Hypothalamus (tissue), 51 donors: ENCODE measurements at places on chromosomes 13 and 19.

DNA sequence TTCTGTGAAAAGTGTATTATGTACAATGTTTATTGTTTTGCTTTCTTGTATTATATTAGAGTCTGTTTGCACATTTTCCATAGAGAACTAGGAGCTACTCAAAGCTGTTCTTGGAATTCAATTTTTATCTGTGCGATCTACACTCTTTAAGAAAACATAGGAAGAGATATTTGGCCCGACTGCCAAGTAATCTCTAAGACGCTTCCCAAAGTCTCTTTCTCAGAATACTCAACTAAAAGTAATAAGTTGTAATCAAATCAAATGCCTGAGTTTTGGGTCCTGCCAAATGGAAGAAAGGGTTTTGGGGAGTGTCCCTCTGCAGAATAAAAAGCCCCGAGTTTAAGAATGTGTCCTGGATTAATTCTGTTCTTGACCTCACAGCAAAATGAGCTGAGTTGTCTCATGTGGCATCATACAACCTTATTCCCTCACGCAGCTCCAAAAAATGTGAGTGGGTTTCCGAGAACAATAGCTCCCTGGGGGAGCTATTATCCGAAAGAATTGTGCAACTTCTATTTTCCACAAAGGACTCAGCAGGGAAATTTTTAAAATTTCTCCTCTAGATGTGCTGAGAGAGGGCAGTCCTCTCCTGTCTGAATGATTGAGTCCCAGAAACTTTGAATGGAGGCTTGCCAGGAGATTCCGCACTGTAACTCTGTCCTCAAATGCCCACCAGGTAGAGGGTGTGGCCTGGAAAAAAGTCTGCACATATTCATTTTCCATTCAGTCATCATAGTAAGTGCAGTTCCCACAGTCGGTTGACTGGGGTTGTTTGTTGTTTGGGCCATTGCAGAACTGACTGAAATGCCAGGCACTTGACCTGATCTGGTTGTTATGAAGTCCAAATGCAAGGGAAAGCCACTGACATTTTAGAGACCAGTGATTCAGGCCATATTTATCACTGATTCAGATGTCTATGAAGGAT is 280.0 kb upstream of the SOX21 start:
- no peak for DNase-seq

DNA sequence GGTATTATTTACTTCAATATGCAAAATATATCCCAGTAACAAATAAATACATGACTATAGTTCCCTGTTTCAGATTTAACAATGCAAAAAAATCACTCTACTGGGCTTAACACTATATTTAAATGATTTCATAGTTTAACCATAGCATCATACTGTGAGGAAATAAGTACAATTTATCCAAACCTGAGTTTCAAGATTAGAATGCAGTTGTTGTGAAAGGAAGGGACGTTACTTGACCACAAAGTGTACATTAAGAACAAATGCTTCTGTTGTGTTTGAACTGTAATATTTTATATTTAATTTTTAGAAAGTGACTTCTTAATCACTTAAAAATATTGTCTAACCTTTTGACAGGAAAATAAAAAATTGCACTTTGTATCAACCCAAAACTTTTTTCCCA is 1747.9 kb upstream of the SPRY2 start:
- DNase-seq: no peak

- DNase-seq: no peak
These were observed 9.5 kb upstream of the VSTM2B start for GRCh38 chr19:29516358-29516725.

DNA sequence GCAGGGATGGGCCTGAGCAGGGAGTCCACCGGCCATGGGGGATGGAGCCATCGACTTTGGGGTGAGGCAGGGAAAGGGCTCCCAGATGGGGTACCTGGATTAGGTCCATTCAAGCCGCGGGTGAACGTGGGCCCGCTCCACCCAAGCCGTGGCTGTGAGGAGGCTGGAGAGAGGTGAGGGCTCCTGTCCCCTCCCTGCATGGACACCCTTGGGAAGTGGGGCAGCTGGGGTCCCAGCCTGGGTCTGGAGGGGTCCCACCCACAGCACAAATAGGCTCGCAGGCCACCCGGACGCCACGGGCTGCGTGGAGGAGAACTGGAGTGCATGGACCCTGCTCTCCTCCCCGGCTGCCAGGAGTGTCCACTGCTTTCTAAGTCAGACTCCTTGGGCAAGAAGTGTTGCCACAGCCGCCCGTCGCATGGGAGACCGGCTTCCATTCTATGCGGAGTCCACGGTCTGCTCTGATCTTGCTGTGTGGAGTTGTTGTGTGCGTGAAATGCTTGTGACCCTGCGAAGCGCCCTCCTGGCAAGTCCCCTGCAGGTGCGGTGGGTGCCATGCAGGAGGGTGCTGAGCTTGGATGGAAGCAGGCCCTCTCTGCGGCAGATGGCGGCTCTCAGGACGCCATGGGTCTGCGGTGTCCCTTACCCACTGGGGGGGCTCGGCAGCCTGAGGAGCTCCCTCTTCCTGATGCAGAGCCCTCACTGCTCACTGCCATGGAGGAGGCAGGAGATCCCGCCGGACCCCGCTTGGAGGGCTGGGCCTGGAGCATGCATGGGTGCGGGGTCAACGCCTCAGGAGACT is 2.0 kb downstream of the DAZAP1 start:
- no peak for DNase-seq

- DNase-seq: no peak
These were observed 9.7 kb downstream of the KPNA3 start for GRCh38 chr13:49782784-49783183.

DNA sequence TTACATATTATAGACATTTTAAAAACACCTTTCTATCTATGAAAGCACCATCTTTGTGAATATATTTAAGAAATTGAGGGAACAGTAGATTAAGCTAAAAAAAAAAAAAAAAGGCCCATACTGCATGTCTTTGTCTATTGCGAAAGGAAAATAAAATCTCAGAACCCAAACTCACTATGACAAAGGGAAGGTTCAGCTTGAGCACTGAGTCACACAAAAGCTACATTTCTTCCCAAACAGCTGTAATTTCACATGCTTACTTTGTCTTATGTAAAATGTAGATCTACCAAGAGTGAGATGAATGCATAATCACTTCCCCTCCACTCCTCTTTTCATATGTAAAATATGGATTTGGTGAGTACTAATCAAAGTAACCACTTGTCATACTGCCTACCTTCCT is 640.1 kb upstream of the KLF12 start:
- no peak for DNase-seq

GRCh38 chr13:109387471-109387870 is 398.9 kb downstream of the IRS2 start:
- DNase-seq: no peak

DNA sequence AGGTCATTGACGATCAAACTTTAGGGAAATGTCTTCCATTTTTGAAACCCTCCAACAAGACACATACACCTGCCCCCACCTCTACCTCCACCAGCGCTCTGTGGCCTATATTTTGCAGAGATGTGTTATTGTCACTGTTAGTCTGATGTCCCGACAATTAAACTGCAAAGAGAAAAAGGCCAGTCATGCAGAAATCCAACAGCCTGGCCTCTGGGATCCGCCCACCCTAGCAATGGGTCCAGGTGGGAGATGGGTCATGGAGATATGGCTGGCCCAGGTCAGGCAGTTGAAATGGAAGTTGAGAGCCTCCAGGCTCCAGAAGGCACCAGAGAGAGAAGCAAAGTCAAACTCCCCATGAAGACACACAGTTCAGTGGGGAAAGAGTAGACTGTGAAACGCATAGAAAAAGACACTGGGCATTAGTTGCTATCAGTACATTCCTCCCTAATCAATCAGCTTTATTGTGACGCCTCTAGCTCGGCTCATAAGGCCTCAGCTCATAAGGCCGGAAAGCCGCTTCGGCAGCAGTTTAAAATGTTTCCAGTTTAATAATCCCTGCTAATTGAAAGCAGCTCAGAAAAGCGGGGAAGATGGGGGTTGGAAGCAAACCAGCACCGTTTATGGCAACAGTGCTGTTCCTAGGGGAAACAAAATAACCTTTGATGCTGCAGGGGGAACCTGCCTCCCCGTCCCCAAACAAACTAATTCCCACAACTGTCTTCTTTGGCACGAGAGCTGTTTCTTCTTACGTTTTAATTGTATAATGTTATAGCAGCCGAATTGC is 239.7 kb upstream of the ZNF507 start:
- no peak for DNase-seq

GRCh38 chr13:72565893-72566292 is 161.5 kb downstream of the MZT1 start:
- no peak for DNase-seq

- DNase-seq: no peak
These were observed 77.7 kb upstream of the MYO16 start for GRCh38 chr13:108551674-108552073.

DNA sequence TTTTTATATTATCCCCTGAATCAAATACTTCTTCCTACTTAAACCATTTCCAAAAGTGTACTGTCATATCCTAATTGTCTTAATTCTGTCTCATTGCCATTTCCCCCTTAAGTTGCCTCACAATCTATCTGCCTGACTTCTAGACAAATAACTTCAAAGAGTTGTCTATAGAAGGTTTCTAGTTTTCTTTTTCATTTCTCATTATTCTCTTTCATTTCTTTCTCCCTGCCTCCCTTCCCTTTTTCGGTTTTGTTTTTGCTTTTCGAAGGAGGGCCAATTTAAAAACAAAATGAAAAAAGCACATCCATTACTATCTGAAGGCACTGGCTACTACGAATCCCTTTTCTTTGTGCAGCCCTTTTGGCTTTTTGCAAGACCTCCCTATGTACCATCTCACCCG is 367.2 kb downstream of the DNAJC15 start:
- DNase-seq: no peak

DNA sequence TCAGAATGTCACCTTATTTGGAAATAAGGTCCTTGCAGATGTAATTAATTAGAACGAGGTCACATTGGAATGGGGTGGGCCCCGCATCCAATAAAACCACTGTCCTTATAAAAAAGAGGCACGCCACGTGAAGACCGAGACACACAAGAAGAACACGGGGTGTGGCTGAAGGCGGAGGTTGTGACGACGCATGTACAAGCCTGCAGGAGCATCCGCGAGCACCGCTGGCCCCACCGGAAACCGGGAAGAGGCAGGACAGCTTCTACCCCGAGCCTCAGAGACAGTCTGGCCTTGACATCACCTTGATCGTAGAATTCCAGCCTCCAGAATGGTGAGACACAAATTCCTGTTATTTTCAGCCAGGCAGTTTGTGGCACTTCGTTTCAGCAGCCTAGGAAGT is 177.9 kb downstream of the COL4A1 start:
- no peak for DNase-seq

DNA sequence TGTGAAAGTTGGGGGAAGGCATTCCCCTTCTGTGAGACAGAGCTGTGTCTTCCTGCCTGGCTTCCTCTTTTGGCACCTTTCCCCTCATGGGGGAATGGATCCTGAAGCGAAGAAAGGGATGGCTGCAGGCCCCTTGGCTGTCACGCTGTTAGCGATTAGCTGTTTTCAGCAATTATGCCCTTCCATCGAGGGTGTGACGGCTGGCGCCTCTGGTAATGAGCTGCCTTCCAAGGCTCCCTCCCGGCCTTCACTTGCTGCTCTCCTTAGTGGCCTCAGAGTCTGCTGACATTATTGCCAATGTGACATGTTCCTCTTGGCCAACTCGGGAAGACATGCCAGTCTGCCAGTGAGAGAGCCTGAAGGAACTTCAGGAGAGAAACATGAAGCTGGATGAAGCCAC is 162.1 kb downstream of the ZIC5 start:
- DNase-seq: no peak

- no peak for DNase-seq
These were observed 36.8 kb upstream of the ATP11A start for GRCh38 chr13:112653071-112653470.

GRCh38 chr13:113888701-113889330 is 24.9 kb upstream of the GAS6 start:
- no peak for DNase-seq

GRCh38 chr13:100657881-100658315 is 16.7 kb downstream of the TMTC4 start:
- DNase-seq: peak; percentile 32

DNA sequence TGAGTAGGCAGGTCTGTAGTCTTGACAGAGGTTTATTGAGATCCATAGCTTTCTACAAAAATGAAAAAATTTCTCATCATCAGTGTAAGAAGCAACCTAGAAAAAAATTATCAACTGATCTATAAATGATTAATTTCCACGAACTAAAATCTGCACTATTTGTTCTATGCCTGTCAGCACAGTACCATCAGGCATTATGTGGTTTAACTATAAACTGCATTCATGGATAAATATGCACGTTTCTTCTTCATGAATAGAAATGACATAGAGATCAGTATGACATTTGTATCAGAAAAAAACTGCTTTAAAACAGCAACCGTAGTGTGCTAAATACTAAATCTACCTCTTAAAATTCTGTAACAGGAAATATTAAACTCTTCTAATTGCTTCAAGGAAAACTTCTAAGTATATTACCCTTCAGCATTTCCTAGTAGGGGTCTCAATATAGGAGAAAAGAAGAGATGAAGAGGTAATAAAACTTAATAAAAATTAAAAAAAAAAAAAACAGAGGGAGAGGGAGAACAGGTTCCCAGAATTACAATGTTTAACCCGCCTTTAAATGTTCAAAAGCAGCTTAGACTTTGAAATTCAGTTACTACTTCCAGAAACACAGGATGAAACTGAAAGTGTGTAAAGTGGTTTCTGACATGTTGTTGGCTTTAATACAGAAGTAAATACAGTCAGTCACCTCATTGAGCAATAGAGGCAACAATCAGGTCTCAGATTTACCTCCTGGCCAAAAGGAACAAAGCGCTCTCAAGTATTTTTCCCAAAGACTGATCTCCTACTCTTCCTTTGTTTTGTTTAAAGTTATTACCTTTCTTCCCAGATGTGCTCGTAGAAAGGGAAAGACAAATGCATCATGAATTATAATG is 144.4 kb downstream of the DIAPH3 start:
- DNase-seq: no peak

DNA sequence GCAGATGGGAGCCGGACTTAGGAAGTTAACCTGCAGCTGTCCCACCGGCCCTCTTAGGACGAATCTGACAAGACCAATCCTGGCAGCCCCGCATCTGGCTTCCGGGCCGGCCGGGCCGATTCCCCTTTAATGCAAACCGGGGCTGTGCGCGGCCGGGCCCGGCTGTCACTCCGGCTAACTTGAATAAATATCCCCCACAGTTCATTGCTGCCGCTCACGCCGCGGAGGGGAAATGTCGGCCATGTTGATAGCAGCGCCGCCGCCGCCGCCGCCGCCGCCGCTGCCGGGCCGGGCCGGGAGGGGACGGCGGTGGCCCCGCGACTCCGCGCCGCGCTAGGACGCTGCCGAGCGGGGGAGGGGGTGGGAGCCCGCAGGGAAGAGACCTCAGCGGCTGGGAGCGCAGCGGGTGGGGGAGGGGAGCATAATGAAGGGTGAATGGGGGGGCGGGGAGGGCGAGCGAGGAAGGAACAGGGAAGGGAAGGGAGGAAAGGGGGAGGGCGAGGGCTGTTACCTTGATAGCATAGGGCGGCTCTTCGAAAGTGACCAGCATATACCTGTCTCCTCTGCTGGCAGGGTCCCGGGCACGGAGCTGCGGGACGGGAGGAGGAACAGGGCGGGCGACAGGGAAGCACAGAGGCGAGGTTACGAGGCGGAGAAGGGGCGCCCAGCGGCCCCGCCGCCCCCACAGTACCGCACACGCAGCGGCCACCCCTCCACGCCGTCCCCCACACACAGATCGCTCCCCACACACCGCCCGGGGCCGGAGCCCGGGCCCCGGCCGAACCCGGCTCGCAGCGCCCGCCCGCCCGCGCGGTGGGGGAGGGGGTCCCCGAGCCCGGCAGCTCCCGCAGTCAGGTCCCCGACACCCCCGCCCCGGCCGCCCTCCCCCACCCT is 1.1 kb downstream of the INTS6 start:
- DNase-seq: peak; percentile 30

- no peak for DNase-seq
These were observed 564.8 kb upstream of the SLITRK1 start for GRCh38 chr13:84446972-84447639.
